ENCODE measurements at places on chromosomes 5 and 9.

DNA sequence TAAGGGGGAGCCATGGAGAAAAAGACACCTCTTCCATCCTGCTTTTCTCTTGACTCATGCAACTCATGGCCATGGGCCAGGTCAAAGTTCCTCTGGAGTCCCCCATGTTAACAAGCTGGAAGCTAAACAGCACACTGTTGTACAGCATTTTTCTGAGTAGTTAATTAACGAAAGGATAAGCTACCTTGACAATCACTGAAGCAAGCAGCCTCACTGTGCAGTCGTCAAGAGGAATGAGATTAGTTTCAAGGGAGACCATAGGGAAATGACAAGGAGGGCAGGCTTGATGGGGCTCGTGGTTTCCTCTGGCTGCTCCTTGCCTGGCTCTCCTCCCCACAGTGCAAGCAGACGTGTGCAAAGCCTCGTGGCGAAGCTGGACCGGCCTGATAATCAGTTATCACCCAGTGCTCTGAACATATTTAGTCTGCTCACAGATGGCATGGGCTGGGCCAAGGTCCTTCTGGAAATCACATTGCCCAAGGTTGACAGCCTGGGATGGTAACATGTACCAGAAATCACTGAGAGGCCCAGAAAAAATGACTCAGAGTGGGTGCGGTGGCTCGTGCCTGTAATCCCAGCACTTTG is 209.5 kb downstream of the SLIT3 start:
- no peak for DNase-seq

DNA sequence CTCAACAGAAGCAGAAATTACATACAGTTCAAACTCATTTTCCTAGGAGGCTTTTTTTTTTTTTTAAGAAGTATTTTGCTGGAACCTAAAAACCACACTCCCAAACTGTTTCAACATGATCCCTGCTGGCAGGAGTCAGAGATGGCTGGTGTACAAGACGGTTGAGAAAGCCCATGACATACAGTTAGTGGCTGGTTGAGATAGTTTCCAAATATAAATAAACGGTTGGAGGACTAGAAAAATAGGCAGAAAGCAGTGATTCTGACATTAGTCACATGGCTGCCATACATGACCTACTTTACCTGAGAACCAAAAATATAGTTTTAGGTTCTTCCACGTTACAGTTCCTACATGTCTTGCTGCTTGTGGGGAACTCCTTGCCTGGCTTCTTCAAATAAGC is 31.7 kb upstream of the BASP1 start:
- DNase-seq, result no peak

- DNase-seq, result no peak
Measured at GRCh38 chr5:56638768-56639238, 176.5 kb upstream of the MAP3K1 start.

DNA sequence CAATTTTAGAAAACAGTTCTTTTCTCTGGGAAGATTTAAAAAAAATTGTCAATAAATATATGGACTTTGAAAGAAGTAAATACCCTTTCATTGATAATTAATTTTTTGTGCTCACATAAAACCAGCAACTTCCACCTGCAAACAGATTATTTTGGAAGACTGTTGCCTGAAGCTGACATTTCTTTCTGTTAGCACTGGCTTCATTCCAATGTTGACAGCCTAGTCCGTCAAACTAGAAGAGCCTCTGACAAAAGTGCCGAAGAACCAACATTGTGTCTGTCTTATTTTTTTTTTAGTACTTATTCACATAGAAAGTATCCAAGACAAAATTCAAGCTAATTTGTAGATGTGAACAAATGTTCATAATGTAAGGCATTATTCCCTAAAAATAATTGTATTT is 108.6 kb upstream of the TMEM161B start:
- DNase-seq, result no peak

GRCh38 chr9:113790093-113790492 is 86.0 kb upstream of the ZNF618 start:
- no peak for DNase-seq
